CD8-positive, alpha-beta T cell (primary cell): ENCODE measurements at places on chromosomes 1 and 21.
A peak's percentile ranks its signal among the peaks of the same experiment; 100 is the strongest.

- DNase-seq = peak; percentile 82
Measured at GRCh38 chr1:160291248-160292220, 6.6 kb upstream of the PEX19 start.

DNA sequence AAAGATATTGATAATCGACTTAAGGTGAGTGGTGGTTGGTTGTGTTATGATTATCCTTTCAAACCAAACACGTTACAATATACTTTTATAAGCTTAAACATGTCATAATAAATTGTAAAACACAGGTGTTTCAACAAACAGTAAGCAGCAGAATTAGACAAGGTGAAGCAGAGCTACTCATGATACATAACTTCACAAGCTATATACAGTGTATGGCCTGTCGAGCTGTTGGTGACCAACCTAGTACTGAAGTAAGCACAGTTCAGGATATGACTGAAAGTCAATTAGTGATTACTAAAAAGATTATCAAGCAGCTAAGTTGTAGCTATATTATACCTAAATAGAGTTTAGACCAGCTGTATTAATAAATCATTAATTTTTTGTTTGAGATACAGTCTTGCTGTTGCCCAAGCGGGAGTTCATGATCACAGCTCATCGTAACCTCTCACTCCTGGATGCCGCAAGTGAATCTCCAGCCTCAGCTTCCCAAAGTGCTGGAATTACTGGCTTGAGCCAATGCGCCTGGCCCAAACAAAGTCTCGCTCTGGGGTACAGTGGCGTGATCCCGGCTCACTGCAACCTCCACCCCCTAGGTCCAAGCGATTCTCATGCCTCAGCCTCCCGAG, 148.1 kb downstream of the EIF4G3 start:
- no peak for DNase-seq

- DNase-seq = no peak
Measured at GRCh38 chr1:104629589-104629988, 879.9 kb downstream of the AMY1C start.

DNA sequence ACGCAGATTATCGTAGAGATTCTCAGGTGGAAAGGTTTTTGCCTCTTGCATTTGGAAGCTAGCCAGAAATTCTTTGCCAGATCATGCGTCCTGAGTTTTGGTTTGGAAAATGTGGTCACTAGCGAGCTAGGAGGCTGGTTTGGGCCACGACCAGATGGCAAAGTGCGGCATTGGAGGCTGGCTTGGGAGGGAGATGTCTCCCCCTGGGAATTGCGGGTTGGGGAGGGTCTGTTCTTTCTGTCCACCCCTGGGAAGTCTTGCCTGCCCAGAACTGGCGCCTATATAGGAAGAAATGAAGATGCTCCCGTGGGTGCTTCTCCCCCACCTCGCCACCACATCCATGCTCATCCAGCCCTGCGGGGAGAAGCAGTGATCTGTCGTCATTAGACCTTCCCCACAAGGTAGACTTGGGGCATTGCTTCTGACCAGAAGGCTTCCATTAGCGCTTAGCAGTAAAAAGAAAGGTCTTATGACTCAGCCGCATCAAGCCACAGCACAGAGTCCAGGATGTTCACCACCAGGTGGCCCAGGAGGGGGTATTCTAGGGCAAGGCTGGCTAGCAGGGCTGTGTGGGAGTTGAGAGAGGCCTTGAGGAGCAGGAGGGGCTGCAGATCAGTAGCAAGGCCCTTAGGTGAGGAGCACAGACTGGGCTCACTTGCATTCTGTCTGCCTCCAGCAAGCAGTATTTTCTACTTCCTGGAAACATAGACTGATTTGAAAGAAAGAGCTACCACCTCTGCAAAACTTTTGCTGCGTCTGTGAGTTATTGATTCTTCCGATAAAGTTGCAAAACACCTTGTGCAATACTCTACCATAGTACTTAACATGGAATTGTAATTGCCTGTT, 1.5 kb upstream of the PTP4A2 start:
- peak; percentile 56 for DNase-seq
